Activated naive CD8-positive, alpha-beta T cell treated with anti-CD3 and anti-CD28 coated beads, Interleukin-2, amount 10 ng/mL, durations not matched to agents 7 days and 5 days (primary cell): ENCODE measurements at places on chromosomes 12 and 14.

DNA sequence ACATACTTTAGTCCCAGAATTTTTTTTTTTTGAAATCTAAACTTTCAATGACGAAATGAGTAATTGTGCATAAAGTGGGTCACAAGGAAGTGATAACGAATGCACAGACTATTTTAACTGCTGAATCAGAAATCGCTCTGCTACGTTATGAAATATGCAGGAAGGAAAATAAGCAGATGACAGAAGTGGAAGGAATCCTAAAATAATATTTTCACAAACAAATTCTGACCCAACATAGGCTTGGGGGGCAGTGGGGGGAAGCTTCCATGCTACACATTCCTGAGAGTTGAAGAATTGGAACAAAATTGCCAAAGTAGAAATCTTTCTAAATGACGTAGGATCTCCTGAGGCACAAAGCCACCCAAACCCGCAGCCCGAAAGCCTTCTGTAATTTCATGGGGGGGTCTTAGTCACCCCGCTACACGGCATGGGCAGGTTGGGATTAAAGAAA is 89.6 kb downstream of the ARF6 start:
- peaks cover 50% of the 10 kb centered on the region for H3K36me3 ChIP-seq
- H3K4me3 ChIP-seq, result no peak overlapping the region
- H3K27ac ChIP-seq, result no peak overlapping the region
- peaks cover 48% of the 10 kb centered on the region for H3K4me1 ChIP-seq
- DNase-seq, result no peak
- no peaks in the 10 kb centered on the region for H3K27me3 ChIP-seq

GRCh38 chr12:2355604-2356003 is 302.8 kb downstream of the CACNA1C start:
- DNase-seq, result no peak
- H3K27ac ChIP-seq, result no peak overlapping the region
- H3K27me3 ChIP-seq, result peaks cover 26% of the 10 kb centered on the region
- peaks cover 14% of the 10 kb centered on the region for H3K4me1 ChIP-seq
- no peaks in the 10 kb centered on the region for H3K36me3 ChIP-seq

- H3K27ac ChIP-seq, result no peak overlapping the region
- H3K36me3 ChIP-seq, result no peaks in the 10 kb centered on the region
- H3K27me3 ChIP-seq, result peaks cover 6% of the 10 kb centered on the region
- no peak for DNase-seq
- no peak overlapping the region for H3K4me3 ChIP-seq
These were observed 73.2 kb upstream of the ANO2 start for GRCh38 chr12:6018265-6018664.

GRCh38 chr14:65850429-65851135 is 438.1 kb downstream of the FUT8 start:
- peak; percentile 63 for DNase-seq
- peak overlapping the region; percentile 87 for H3K27ac ChIP-seq
- peaks cover 2% of the 10 kb centered on the region for H3K27me3 ChIP-seq
- H3K36me3 ChIP-seq, result peaks cover 41% of the 10 kb centered on the region
- H3K4me3 ChIP-seq, result peak overlapping the region; percentile 23
- peaks cover 50% of the 10 kb centered on the region for H3K4me1 ChIP-seq

DNA sequence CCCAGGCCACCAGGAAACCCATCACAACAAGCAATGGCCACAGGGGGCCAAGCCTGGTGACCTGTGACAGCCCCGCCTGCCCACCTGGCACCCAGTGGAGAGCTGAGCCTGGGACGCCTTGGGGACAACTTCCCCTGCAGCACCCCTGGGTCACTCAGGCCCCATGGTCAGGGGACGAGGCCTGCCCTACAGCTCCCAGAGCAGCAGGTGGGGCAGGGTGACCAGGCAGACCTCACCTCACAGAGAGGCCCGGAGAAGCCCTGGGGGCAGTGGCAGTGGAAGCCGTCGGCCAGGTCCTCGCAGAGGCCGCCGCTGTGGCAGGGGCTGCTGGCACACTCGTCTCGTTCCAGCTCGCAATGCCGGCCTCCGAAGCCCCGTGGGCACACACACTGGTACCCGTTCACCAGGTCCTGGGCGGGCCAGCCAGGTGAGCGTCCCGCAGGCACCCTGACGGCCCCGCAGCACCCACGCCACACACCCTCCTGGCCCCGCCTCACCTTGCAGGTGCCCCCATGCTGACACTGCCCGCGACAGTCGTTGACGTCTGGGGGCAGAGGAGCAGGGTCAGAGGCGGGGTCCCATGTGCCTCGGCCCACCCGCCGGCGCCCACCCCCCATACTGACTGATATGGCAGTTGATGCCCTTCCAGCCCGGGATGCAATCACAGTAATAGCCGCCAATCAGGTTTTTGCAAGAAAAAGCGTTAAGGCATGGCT is 18.1 kb downstream of the JAG2 start:
- H3K27me3 ChIP-seq, result no peaks in the 10 kb centered on the region
- no peak overlapping the region for H3K27ac ChIP-seq
- no peaks in the 10 kb centered on the region for H3K36me3 ChIP-seq
- H3K4me3 ChIP-seq, result no peak overlapping the region
